ENCODE measurements at places on chromosomes 11 and 22.

- no peak for DNase-seq
Observed at GRCh38 chr11:101929294-101929915, 13.1 kb upstream of the ANGPTL5 start.

DNA sequence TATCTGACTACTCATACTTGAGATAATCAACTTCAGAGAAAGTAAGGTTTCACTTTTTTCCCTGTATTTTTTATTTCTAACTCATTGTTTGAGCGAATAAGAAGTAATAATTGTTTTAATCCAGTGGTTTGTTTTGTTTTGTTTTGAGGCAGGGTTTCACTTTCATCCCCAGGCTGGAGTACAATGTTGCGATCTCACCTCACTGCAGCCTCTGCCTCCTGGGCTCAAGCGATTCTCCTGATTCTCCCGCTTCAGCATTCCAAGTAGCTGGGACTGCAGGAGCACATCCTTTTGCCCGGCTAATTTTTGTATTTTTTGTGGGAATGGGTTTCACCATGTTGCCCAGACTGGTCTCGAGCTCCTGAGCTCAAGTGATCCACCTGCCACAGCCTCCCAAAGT lies 8.6 kb downstream of the GTF2H1 start:
- DNase-seq = no peak

DNA sequence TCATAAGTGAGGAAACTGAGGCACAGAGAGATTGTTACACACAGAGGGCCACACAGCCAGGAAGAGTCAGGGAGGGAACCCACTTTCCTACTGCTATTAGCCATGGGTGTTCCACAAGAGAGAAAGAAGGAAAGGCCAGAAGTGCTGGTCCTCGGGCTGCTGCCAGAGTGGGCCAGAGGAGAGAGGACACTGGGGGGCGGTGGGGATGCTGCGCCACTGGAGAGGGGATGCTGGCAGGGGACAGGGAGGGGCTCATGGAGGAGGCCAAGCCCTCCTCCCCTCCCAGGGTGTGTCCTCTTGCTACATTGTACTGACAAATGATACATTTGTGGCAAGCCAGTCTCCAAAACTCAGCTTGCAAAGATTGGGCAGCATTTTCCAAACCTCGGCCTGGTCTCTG lies 9.9 kb downstream of the IL10RA start:
- no peak for DNase-seq

- DNase-seq = peak; percentile 41
Observed at GRCh38 chr11:131408025-131408640, 37.7 kb downstream of the NTM start.

DNA sequence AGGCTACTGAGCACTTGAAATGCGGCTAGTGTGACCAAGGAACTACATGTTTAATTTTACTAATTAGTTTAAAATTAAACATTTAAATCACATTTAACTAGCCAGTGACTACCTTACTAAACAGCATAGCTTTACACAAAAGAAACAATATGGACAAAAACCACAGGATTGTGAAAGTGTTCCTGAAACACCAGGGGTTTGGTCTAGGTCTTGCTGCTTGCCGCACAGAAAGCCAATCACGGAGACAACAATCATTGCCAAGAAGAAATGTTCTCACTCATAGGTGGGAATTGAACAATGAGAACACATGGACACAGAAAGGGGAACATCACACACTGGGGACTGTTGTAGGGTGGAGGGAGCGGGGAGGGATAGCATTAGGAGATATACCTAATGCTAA lies 309.5 kb downstream of the C11orf87 start:
- DNase-seq = no peak

DNA sequence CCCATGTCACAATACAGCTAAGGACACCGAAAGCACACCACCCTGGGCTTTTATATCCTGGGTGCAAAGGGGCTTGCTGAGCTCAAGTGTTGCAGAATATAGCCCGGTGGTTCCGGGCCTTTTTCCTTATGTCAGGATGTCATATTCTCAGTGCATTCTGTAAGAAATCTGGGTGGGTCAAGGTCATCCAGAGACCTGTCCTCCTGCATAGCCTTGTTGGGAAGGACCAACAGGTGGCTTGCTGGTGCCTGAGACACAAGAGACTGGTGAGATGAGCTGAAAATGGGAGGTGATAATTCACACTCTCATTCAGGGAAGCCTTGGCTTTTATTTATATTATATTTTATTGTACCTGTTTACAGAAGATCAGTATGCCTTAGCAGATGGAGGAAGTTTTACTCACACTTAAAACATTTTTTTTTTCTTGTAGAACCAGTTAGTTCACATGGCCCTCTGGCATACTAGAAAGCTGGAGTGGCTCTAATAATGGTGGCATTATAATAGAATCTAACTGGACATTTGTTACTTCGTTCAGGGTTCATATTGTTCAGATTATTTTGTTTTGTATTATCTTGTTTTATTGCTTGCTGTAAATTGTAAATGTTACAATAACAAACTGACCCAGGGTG lies 14.6 kb upstream of the TMEM123 start:
- DNase-seq = no peak

DNA sequence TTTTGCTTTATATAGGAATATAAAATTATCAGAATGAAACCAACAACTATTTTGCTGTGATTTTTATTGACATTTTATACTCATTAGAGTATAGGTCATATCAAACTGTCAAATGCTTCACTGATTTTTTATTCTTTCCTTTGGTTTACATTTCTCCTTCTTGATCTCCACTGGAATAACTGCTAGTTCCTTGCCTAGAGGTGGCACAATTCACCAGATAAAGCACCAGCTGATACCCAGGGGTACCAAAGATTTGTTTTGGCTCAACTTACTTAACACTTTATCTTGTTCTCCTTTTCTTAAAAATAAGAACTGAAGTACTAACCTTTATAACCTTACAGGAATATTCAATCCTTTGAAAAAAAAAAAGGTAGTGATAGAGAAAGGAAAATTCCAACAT lies 725.1 kb upstream of the CHORDC1 start:
- no peak for DNase-seq

DNA sequence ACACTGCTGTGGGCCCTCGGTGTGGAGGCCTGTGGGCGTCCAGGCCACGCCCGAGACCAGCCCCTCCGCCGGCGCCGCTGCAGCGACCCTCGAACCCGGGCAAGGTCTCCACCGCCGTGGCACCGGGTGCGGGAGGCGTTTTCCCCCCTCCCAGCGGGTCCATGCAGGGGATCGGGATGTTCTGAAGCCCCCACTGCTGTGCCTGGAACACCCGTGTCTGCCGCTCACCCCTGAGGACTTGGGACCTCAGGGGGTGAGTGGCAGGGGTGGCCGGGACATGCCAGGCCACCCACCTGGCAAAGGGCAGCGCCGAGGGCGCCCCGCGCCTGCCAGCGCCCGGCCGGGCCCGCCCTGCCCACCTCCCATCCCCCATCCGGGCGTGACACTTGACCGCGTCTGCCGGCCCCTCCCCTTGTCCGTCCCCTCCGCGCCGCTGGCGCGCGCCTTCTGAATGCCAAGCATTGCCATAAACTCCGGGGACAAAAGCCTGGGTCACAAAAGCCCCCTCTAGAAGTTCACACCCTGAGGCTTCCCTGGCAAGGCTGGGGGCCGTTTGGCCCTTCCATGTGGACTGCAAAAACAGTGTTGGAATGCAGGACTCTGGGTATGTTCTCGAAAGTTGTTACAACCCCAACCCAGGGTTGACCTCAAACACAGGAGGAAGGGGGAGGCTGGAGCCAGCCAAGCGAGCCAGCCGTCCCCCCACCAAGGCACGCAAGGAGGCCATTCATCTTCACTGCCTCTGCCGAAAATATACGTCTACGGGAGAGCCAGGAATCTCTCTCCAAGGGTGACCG lies 819 bp upstream of the KCNQ1OT1 start:
- peak; percentile 35 for DNase-seq

GRCh38 chr11:2355000-2355644 lies 22.0 kb upstream of the CD81 start:
- DNase-seq = peak; percentile 62

DNA sequence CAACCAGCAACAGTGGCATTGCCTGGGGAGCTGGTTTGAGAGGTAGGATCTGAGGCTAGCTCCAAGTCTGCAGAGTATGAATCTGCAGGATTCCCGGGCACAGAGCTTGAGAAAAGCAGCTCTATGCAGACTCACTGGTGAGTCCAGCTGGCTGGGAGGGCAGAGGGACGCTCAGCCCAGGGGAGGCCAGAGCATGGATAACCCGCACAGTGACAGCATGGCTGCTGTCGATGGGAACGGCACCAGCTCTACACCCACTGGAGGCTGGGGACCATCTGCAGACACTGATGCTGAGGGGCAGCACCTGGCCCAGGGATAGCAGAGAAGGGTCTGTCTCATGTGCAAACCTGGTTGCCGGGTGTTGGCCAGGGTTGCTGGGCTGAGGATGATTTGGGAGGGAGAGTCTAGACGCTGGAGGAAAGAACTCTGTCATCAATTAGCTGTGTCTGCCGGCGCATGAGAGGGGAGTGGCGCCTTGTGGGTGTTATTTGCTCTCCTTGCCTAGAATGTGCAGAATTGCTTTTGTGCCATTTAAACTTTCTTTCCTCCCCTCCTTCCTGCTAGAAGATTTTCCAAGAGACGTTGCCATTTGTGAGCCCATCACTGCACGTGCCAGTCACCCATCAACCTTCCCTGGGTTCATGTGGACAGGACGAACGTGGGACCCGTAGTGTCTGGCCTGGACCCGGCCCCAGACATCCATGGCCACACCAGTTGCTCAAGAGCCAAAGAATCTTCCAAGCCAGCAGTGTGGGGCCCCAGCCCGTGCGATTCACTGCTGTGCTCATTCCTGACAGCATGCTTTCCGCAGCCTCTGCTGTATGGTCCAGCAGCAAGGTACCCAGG lies 19.1 kb upstream of the LINC01488 start:
- no peak for DNase-seq

Data from EL (cell line).